ENCODE measurements at places on chromosomes 11 and 22. TPM values are rescaled to one million over a fixed set of nuclear protein-coding genes. Genes with fewer than 3 reads are reported as not detected.

TLCD5 gene
- 0.31 TPM for total RNA-seq

DNA sequence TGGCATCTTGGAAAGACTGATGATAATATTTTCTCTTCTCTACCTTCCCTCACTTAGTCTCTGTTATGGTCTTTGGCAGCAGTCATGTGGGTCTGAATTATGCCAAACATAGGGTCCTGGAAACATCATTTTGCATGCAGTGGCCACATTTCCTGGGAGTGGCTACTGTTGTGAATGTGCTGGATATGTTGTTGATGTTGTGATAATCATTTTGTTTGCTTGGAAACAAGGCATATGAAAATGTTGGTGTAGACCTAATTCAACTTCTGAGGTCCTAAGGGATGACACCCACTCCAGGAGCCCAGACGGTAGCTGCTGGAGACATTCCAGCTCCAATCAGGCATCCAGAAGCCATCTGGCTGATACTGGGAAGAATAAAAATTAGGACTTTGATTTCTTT, 109.7 kb downstream of the DCDC1 start:
- DNase-seq: no peak

DNA sequence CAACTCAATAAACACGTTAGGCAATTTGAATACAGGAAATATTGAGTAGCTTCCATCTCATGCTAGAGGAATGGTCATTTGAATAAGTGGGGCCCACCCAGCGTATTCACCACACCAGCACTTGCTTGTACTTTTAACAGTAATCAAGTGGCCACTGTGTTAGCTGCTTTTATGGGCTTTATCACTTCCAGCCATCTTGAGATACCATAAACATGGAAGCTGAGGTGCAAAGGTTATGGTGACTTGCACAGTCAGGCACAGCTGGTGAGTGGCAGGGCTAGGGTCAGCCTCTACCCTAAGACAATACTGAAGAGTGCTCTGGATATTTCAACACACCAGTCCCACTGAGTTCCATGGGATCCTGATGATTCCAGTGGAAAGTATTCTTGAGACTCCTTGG, 6.7 kb downstream of the JOSD1 start:
- DNase-seq: no peak

DNA sequence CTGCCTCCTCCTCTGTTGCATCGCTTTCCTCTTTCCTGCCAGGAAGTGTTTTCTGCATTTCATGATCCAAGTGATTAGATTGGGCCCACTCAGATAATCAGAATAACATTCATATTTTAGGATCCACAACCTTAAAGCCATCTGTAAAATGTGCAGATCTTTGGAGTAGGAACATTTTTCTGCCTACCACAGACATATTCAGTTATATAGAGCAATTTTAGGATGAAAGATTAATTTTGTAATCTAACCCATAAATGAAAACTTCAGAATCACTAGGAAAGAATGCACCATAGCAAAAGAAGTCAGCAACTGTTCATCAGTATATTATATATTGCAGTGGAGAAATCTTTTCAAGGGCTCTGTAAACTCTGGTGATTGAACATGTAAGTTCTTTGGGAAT, 659.9 kb upstream of the LUZP2 start:
- DNase-seq: no peak

GUCY1A2 gene
- total RNA-seq: 0.61 TPM

DNA sequence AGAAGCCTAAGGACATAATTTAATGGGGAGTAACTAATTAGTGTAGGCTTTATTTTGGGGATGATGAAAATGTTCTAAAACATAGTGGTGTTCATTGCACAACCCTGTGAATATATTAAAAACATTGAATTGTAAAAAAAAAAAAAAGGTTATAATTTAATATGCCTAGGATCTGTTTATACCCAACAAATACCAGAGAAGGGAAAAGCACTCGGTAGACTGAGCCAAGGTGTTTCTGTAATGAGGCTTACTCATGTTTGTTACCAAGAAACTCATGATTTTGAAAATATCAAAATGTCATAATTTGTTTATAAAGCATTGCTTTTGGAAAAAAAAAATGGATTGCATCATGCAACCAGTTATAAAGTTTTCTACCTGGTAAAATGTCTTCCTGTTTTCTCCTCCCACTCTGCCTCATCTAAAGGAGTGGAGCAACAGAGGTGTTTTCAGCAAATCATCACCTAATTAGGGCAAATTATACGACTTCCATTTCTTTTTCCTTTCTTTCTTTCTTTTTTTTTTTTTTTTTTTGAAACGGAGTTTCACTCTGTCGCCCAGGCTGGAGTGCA, 14.2 kb upstream of the EIF3M start:
- no peak for DNase-seq
